Heart left ventricle (tissue), 16 donors: ENCODE measurements at places on chromosomes 11 and 22. TPM values are rescaled to one million over a fixed set of nuclear protein-coding genes. Genes with fewer than 3 reads are reported as not detected.

DNA sequence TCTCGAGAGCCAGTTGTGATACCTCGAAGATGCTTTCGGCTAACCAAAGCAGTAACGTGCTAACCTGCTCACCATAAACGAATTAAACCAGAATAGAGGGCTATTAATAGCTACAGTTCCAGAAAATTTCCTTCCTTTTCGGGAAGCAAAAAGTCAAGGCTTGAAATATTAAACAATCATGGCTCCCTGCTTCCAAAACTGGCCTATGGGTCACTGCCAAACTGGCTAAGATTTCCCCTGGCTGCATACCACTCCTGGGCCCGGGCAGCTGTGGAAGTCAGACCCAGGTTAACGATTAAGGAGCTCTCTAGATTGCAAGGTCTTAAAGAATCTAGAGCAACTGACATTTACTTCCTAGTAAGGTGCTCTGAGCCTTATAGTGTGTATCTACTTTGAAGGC is 1.7 kb downstream of the AMOTL1 start:
- peaks cover 8% of the 10 kb centered on the region for H3K4me1 ChIP-seq
- peak overlapping the region; percentile 91 for H3K27ac ChIP-seq
- H3K27me3 ChIP-seq: no peaks in the 10 kb centered on the region

- no peak overlapping the region for H3K27ac ChIP-seq
- no peaks in the 10 kb centered on the region for H3K4me1 ChIP-seq
- no peak for DNase-seq
- H3K27me3 ChIP-seq: no peaks in the 10 kb centered on the region
- no peak overlapping the region for H3K4me3 ChIP-seq
Measured at GRCh38 chr22:48047722-48048500, 1285.5 kb downstream of the TBC1D22A start.

- no peak overlapping the region for H3K4me3 ChIP-seq
- DNase-seq: no peak
- H3K27ac ChIP-seq: no peak overlapping the region
- no peaks in the 10 kb centered on the region for H3K27me3 ChIP-seq
- no peaks in the 10 kb centered on the region for H3K4me1 ChIP-seq
Measured at GRCh38 chr11:84358034-84358433, 1071.9 kb upstream of the CCDC90B start.

- H3K36me3 ChIP-seq: no peaks in the 10 kb centered on the region
- H3K27me3 ChIP-seq: no peaks in the 10 kb centered on the region
- H3K27ac ChIP-seq: no peak overlapping the region
- no peak overlapping the region for H3K4me3 ChIP-seq
- DNase-seq: no peak
- H3K4me1 ChIP-seq: no peaks in the 10 kb centered on the region
Measured at GRCh38 chr22:48752451-48753380, 1075.0 kb downstream of the BRD1 start.

GRCh38 chr22:24938741-24939341 is 7.7 kb downstream of the LHFPL7 start:
- H3K27ac ChIP-seq: no peak overlapping the region
- H3K27me3 ChIP-seq: no peaks in the 10 kb centered on the region
- DNase-seq: no peak
- H3K4me3 ChIP-seq: no peak overlapping the region
- H3K4me1 ChIP-seq: no peaks in the 10 kb centered on the region

DNA sequence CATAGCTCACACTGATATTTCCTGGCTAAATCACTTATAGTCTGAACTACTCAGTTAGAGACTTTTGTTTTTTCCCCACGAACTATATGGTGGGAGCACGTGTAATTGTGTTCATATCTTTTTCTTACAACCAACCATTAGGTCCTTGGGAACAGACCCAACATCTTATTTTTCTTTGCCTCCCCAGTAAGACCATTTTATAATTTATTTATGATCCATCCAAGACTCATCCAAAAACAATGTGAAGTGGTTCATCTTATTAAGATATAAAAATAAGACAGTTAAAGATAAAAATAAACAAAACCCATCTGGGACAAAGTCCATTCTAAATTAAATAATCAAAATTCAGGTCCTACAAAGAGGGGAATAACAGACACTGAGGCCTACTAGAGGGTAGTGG is 90.8 kb downstream of the FAM168A start:
- H3K4me3 ChIP-seq: no peak overlapping the region
- no peak for DNase-seq
- H3K36me3 ChIP-seq: no peaks in the 10 kb centered on the region

AGBL2 gene
- total RNA-seq: 1.4 TPM

SLC29A2 gene
- total RNA-seq: 30.9 TPM

OR2D2 gene
- not detected for total RNA-seq

CASP5 gene
- total RNA-seq: not detected

GRCh38 chr11:78690352-78690987 is 115.8 kb upstream of the NARS2 start:
- H3K27ac ChIP-seq: no peak overlapping the region
- no peaks in the 10 kb centered on the region for H3K36me3 ChIP-seq
- H3K4me3 ChIP-seq: no peak overlapping the region
- DNase-seq: no peak
- no peaks in the 10 kb centered on the region for H3K27me3 ChIP-seq

DNA sequence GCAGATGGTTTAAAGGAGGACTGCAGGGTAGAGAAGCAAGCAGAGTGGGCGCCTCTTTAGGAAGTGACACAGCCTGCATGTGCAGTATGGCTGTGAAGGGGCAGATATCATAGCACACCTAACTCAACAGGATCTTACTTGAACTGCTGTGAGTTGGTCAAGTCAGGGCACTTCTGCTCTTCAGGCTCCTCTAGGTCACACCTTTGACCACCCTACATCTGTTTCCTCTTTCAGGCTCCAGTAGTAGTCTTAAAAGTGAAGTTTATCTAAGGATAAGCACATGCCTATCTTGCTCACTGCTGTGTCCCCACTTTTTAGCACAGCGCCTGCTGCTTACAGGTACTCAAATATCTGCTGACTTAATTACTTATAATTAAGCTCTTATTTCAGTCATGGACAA is 6.5 kb downstream of the MRPL16 start:
- no peaks in the 10 kb centered on the region for H3K27me3 ChIP-seq
- H3K27ac ChIP-seq: no peak overlapping the region
- H3K36me3 ChIP-seq: peaks cover 83% of the 10 kb centered on the region
- H3K4me1 ChIP-seq: peaks cover 10% of the 10 kb centered on the region
- H3K4me3 ChIP-seq: no peak overlapping the region

RAC2 gene
- 4.3 TPM for total RNA-seq

DNA sequence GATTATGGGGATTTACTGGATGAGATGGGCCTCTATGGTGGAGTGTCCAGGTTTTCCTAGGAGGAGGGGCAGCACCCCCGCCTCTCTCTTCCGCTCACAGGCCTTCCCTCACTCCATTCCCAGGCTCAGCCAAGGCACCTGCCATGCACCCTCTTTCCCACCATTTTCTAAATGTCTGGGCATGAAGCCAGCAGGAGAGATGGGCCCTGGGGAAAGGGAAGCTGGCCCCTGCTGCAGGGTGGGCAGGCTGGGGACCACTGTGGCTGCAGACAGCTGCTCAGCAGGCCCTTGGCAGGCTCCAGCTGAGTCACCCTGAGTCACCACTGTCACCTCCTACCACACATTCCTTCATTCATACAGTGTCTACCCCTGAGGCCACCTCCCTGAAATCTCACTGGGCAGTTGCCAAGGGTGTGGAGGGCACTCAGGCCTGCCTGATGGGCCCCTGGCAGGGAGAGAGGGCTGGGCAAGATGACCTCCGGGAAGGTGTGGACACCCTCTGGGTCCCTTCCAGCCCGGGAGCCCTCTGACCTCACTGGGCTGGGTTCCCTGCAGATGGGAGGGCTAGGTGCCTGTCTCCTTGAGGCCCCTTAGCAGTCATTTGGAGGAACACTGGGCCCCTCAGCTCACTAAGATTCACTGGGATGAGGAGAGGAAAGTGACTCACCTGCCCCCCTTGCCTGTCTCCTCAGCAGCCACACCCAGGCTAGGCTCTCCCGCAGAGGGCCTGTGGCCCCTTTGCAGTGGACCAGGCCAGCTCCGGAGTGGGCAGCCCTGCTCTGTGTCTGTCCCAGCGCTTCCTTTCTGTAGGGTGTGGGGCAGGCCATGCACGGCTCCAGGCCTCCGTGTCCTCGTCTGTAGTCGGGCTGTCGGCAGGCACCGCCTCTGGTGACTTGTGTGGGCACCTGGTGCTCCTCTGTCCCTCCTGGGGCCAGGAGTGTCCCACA is 7.8 kb downstream of the MYEOV start:
- H3K4me1 ChIP-seq: peaks cover 45% of the 10 kb centered on the region
- no peak overlapping the region for H3K4me3 ChIP-seq
- no peaks in the 10 kb centered on the region for H3K36me3 ChIP-seq
- H3K27ac ChIP-seq: no peak overlapping the region

CBLIF gene
- not detected for total RNA-seq

- no peak overlapping the region for H3K27ac ChIP-seq
- no peak overlapping the region for H3K4me3 ChIP-seq
- H3K4me1 ChIP-seq: no peaks in the 10 kb centered on the region
Measured at GRCh38 chr11:97015327-97015726, 625.5 kb downstream of the JRKL start.

SLC35C1 gene
- 10.1 TPM for total RNA-seq

DNA sequence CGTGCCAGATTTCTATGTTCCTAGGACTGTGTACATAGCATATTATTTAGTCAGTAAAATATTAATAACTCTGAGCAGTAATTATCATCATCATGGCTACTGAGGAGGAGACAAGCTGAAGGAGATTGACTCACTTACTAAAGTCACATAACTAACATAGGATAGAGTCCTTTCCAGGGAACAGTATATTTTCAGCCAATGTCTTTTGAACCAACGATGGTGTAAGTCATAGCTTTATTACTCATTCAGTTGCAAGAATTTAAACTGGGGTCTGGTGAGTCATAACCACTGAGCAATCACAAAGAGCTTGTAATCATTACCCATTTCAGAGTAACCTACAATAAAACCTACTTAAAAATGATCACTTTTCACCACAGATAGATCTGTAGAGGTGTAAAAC is 1564.8 kb upstream of the TENM4 start:
- H3K4me1 ChIP-seq: no peaks in the 10 kb centered on the region
- no peak overlapping the region for H3K27ac ChIP-seq
- H3K4me3 ChIP-seq: no peak overlapping the region

DNA sequence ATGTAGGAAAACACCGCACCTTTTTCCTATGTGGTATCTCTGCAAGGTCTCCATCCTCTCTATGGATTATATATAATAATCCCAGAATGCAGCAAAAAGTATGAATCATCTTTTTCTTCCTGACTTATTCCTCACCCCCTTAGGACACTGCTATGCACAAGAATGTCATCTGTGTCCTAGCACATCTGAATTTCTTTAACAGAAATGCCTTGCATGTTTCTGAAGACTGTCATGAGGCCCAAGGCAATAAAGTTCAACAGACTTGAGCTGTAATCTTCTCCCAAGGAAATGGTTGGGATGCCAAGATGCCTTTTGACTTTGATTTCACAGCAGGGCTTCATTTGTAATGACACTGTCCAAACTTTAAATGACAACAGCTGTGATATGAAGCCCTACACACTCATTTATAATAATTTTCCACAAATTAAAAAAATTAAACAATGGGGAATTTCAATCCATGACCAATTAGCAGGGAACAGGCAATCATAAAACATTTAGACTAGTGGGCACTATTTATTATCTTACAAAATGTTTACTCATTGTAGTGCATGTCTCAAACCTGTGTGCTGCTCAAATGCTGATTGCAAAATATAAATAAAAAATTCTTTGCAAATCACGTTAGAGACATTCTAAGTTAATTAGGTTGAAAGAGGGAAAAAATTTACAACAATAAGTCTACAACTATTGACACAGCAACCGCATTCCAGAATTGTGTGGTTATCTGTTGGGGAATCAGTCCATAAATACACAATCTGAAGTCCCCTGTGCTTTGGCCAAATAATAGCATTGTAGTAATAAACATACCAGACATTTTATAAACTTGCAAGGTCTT is 242.3 kb downstream of the SWAP70 start:
- no peak overlapping the region for H3K4me3 ChIP-seq
- H3K27ac ChIP-seq: no peak overlapping the region
- no peaks in the 10 kb centered on the region for H3K4me1 ChIP-seq
- H3K36me3 ChIP-seq: no peaks in the 10 kb centered on the region

NUCB2 gene
- total RNA-seq: 92.8 TPM

OR5B21 gene
- total RNA-seq: not detected

DNA sequence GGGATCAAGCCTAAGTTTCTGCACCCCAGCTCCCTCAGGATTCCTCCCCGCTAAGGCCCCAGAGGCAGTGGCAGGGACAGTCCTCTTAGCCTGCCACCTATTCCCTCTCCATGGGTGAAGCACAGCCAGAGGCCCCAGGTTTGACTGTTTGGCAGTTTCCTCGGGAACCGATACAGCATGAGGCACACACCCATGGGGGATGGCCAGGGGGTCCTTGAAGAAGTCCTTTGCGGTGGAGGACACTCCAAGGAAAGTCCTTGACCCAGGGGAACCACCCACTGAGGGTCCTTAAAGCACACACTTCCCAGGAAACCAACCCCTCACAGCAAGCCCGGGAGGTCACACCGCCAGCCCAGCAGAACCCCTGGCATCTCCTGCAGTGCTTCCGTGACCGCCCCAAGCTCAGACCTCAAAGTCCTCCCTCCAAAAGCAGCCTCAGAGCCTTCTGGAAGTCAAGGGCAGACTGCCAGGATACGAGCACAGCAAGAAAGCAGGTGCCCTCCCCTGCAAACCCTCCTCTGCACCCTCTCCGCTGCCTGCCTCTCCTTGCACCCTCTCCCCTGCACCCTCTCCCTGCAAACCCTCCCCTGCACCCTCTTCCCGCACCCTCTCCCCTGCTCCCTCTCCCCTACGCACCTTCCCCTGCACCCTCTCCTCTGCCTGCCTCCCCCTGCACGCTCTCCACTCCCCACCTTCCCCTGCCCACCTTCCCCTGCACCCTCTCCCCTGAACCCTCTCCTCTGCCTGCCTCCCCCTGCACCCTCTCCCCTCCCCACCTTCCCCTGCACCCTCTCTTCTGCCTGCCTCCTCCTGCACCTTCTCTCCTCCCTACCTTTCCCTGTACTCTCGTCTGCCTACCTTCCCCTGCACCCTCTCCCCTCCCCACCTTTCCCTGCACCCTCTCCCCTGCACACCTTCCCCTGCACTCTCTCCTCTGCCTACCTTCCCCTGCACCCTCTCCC is 1.4 kb downstream of the SIGIRR start:
- no peaks in the 10 kb centered on the region for H3K36me3 ChIP-seq
- peak overlapping the region; percentile 17 for H3K4me3 ChIP-seq
- peak overlapping the region; percentile 8 for H3K27ac ChIP-seq
